ENCODE measurements at places on chromosomes 12 and 14.

DNA sequence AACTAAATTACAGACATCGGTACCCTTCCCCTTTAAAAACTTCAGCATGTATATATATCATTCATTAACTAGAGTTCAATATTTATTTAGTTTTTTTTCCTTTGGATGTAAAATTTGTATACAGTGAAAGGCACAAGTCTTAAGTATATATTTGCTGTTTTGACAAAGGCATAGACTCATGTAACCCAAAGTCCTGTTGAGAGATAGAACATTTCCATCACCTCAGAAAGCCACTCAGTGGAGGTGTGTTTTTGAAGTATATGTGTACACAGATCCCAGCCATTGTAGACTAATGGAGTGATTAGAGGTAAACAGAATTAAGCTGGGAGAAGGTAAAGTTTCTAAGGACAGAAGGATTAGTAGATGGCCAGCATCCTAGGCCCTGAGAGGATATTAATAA is 15.4 kb downstream of the RDH12 start:
- DNase-seq, result no peak

DNA sequence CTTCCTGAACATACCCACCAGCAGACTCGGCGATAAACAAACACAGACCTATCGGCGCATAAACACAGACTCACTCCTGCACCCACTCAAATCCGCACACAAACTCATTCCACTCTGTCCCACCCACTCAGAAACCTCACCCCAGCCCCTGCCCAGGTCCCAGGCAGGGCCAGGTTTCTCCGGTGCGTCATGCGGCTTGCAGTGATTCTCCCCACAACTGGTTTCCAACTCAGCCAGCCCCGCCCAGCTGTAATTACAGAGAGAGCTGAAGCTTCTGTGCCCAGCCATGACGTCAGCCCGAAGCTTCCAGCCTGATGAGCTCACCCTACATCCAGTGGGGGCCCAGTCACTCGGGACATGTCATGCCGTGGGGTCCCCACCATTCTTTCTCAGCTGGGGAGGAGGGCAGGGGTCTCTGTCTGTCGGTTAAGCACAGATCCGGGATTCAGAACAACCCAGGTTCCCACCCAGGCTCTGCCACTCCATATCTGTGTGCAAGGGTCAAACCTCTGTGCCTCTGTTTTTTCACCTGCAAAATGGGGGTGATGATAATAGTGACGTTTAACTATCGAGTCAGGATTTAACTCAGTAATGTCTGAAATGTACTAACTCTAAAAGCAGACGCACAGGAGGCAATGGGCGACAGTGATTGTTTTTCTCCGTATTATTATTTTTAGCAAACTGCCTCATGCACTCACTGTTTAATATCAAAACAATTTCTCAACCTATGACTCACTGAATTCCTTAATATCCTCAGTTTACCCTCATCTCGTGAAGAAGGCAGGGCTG is 2.3 kb upstream of the HSPB8 start:
- no peak for DNase-seq

- DNase-seq, result no peak
Measured at GRCh38 chr12:127590868-127591267, 676.1 kb upstream of the TMEM132C start.

- DNase-seq, result no peak
Measured at GRCh38 chr12:91057368-91058165, at the start of gene KERA. KERA (minus strand) TSS chr12:91058024; CDS start chr12:91056281, 1,743 bp downstream.

DNA sequence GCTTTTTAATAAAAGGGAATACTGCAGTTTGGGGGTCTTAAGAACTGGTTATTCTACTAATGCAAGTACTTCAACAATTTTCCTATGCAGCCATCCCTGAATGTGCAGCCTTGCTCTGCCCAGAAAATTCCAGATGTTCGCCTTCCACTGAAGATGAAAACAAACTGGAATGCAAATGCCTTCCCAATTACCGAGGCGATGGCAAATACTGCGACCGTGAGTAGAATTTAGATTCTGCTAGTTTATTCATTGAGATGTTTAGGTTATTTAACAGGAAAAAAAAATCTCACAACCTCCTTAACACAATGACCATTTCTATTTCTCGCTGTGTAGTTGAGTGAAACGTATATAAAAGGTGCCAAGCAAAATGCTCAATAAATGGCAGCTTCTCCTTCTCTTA is 49.9 kb downstream of the STAB2 start:
- no peak for DNase-seq

- DNase-seq, result no peak
Measured at GRCh38 chr14:26593357-26593756, 4.5 kb downstream of the NOVA1 start.

DNA sequence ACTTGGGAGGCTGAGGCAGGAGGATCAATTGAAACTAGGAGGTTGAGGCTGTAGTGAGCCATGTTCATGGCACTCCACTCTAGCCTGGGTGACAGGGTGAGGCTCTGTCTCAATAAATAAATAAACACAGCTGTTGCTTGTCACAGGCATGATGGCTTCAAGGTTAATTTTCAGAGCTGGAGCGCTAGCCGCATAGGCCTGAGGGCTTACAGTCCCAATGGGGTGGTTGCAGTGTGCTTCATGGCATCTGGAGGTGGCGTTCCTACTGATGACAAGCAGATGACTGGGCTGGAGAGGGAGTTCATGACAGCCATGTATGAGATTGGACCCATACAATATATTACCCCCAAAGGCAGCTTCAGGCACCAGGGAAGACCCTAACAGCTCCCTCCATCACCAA is 1.6 kb upstream of the FMNL3 start:
- DNase-seq, result no peak

DNA sequence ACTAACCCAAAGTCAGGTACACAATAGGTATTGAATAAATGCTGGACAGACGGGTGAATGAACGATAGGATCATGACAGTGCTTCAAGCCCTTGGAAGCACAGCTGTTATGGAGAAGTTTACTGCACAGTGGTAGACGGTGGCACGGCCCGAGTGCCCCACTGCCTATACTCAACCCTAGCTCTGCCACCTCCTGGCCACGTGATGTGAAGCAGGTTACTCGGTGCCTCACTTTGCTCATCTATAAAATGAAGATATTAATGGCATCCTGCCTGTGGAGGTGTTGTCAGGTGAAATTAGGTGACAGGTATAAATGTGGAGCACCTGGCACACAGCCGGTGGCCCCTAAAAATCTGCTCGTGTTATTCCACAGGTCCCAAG is 5.8 kb downstream of the ASB2 start:
- DNase-seq, result peak; percentile 64

DNA sequence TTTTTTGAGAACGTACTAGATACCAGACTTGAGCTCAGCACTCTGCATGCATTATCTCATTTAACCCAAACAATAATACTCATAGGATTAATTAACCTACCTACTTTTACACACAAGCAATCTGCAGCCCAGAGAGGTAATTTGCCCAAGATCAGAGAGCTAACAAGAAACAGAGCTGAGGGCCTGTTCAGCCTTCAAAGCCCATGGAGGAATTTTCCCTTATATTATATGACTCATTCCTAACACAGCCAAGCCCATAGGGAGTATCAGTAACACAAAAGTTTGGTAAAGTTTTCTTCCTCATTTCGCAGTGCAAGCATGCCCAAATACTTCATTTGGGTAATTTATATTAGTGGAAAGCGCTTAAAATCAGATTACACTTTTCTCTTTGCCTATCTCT is 94.7 kb downstream of the GALC start:
- no peak for DNase-seq

- no peak for DNase-seq
Measured at GRCh38 chr12:40031965-40032364, 73.9 kb downstream of the SLC2A13 start.

DNA sequence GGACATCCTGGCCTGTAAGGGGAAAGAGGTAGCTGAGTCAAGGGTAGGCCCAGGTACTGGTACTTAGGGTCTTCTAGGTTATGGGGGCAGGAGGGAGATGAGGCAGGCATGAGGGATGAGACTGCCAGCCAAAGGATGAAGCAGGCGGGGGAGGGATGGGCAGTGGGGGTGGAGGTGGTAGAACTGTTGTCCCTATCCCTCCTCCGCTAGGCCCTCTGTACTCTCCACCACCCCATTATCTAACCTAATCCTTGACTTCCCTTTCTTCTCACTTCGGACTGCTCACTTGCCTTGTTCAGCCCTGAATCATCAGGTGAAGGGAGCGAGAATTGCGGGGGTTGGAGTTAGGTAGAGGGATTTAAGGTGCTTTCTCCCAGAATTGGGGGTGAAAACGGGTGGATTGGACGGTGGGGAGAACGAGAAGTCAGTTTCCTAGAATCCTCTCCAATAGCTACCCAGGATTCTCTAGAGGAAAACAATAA is 562 bp downstream of the PAN2 start:
- no peak for DNase-seq

DNA sequence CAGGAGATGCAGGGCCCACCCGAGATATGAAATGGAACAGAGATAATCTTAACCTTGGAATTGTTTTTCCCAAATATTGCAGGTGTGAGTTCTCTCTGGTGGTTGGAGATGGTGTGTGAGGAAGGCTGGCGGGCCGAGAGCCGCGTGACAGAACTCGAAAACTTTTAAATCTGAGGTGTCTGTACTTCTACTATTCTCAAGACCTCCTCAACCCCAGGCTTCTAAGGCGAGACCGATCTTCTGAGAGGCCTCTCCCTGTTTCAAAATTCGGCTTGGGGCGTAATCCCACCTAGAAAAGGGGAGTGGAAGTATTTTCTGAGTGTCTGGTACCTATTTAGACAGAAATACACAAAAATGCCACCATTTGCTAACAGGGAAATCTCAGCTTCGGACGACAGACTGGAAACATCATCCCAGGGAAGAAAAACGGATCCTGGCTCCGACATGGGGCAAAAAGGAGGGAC is 611 bp downstream of the SARNP start:
- DNase-seq, result no peak

DNA sequence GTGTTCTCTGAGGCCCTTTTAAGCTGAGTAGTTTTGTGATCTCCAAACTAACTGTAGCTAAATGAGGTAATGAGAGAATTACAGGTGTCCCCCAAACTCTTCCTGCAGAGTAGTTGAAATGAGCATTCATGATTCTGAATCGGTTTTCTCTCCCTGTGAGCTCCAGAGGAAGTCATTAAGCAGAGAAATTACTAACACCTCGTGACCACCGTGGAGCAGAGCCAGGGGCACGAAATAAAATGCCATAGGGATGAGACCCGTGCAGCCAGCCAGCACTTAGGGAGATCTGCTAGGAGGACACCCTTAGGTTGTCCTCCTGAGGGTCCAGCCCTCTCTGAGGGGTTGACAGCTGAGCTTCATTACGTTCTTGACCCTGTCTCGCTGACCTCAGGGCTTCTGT is 79.5 kb downstream of the SLC25A47 start:
- DNase-seq, result no peak

GRCh38 chr12:100564090-100564489 is 9.4 kb upstream of the GAS2L3 start:
- no peak for DNase-seq

GRCh38 chr12:11863478-11863906 is 207.2 kb upstream of the BCL2L14 start:
- DNase-seq, result no peak

DNA sequence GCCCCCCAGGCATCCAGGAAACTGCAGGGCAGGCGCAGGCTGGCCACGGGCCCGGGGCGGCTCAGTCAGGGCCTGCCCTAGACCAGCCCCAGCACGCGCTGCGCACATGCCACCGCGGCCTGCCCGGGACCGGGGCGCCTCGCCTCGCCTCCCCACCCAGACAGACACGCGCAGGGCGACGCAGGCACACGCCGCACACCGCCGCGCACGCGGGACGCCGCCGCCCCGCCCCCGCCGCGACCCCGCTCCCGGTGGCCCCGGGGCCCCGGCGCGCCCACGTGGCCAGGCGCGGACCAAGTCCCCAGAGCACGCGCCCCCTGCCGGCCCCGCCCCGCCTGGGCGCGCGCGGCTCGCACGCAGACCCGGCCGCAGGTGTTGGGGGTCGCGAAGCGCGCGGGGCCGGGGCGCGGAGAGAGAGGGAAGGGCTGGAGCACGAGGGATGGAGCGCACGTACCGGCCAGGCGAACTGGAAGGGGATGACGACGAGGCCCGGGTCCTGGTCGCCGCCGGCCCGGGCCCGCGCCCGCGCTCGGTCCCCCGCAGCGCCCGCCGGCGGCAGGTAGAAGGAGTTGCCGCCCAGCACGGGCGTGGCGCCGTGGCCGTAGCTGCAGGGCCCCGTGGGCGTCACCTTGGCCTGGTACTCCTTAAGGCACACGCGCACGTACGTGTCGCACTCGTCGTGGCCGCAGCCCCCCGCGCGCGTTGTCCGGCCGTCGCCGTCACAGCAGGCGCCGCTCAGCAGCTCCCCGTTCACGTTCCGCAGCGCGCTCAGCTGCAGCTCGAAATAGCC is 1.1 kb downstream of the JAG2 start:
- no peak for DNase-seq

DNA sequence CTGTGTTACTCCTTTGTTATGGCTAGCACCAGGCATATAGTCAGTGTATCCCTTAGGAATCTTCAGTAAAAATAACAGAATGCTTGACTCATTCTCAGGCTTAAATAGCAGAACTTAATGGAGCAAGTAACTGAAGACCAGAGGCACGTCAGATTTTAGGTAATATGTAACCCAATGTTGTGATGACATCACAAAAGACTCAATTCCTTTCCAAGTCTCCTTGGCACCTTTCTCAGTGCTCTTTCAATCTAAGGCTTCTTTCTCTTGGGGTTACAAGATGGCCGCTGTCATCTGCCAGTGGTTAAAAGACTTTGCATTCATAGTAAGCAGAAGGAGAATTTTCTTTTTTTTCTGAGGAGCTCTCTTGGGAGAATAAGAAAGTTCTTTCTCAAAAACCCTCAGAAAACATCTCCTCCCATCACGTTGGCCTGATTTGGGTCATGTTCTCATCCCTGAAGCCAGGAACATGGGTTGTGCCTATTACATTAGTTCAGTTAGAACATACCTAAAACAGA is 33.4 kb upstream of the DCN start:
- DNase-seq, result no peak

- no peak for DNase-seq
Measured at GRCh38 chr14:92660571-92660970, 87.9 kb downstream of the LGMN start.

DNA sequence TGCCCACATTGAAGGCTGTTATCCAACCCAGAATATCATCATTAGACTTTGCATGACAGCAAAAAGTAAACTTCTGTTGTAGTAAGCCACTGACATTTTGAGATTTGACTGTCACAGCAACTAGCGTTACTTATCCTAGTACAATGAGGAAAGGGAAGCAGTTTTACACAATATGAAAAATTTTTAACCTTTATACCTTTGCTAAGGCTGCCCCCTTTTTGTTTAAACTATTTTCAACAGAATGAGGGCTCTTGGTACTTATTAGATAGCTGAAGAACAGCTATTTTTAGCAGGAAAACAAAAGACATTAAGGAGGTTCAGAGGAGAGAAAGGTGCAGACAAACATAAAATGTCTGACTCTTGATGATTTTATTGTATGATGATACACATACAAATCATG is 23.4 kb upstream of the TMX1 start:
- DNase-seq, result no peak
